ENCODE measurements at places on chromosomes 11 and 22.

- DNase-seq, result no peak
Measured at GRCh38 chr22:46953968-46954765, 191.7 kb downstream of the TBC1D22A start.

DNA sequence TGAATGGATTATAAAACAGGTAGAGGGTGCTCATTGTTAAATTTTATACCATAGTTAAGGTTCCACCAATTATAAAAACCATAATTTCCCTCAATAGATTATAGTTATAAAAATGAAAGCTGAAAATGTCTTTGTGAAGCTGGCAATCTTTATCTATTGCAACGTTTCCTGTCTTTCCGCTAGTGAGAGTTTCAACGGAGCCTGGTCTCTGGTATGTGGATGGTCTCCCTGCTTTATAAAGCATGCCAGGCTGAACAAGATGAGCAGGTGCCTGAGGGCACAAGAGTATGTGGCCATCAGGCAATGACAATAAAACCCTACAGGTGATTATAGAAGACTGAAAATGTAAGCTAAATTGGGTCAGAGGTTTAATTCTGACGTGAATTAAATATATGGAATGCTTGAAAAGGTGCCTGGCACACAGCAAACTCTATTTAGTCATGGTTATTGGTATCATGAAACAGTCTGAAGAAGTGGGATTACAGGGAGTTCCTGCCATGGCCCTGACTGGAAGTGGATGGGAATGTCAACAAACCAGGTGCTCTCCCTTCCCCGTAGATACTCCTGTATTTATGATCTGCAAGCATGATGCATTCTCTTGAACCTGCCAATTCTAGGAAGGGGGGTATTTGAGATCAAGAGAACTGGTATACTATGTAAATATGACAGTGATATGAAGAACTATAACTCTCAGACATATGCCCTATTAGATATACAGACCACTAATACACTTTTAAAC is 115.7 kb downstream of the ENTHD1 start:
- no peak for DNase-seq

DNA sequence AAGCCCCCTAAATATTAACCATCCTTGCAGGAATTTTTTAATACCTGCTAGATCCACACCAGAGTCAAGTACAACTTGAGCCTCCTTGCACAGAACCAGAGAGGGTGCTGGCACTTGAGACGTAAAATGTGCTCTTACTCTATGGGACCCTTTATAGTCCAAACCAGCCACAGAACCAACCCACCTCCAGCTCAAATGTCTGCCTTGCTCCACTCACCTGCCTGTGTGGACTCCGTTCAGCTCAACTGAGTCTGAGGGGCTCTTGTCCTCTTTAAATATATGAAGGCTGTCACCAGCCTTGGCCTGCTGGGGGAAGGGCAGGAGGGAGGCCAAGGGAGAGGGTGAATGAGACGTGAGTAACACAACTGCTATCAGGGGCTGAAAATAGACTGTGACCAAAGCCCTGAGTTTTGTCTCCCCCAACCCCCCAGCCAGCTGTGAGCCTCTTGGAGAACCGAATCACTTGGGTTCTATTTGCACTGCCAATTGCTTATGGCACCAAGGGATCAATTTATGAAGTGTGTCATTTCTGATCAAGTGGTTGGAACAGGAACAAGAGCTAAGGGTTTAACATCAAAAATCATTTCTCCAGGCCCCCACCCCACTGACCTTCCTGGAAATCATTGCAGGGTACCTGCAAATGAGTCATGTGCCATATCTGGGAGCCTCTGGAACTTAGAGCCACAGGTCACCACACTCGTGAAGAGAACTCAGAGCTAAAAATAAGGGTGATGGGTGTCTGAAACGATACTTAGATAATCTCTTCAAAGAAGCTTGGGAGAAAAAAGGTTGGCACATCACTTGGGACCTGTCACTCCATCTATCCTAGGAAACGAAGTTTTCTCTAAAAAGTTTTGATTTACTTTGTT is at the start of gene CSRP3:
TSS of gene CSRP3 (minus strand) at position 247 of the 869 bp plus-strand sequence. CDS start 9,535 bp downstream, outside the sequence.
- no peak for DNase-seq

DNA sequence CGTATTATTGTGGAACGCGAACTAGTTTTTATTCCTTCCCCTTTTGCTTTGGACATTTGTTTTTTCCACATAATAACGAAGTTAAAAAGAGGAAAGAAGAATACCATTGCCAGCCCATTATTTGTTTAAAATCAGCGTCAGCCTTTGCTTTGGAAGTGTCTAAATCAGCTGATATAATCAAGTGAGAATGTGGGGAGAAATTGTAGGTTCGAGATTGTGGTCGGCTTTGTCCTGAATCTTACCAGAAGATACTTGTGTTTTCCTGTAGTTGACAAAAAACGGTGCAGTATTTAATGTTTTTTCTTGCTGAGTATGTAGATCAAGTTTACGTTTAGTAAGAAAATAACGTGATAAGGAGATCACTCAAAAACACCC is 935 bp downstream of the ZNF143 start:
- DNase-seq, result no peak

DNA sequence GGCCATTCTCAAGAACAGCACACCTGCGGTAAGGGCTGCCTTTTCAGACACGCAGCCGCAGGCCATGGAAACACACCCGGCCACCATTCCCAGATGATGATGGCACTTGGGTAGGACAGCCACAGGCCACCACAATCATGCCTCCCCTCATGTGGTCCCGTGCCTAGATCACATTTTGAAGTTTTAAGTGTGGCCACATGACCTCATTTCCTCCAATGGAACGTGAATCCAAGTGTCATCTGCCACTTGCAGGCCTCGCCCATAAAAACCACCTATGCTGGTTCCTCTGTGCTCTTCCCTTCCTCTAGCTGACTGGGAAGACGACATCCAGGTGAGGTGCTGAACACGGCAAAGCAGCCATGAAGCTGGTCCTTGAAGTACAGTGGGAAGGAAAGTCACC is 44.6 kb upstream of the SLC25A1 start:
- DNase-seq, result no peak

GRCh38 chr22:46829117-46829891 is 66.9 kb downstream of the TBC1D22A start:
- DNase-seq, result no peak

DNA sequence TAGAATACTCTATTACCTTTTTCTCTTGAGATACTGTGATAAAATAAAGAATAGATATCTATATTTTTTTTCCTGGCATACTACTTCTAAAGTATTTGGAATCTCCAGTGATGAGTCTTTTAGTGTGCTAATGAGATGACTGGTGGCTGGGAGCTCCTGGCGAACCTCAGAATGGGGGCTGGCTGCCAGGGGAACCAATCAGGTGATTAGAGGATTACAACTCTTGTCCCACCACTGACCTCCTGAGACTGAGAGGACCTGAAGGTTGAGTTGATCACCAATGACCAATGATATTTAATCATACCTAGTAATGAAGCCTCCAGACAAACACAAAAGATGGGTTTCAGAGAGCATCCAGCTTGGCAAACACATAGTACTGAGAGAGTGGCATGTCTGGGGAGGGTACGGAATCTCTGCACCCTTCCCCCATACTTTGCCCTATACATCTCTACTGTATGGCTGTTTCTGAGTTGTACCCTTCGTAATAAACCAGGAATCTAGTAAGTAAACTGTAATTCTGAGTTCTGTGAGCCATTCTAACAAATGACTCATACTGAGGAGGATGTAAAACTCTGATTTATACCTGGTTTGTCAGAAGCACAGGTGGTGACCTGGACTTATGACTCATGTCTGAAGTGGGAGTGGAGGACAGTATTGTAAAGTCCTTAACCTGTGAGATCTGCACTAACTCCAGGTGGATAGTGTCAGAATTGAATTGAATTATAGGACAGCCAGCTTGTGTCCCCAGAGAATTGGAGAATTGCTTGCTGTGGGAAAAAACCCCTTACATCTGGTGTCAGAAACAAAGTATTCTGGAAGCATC is 325.3 kb upstream of the LRRC4C start:
- no peak for DNase-seq

DNA sequence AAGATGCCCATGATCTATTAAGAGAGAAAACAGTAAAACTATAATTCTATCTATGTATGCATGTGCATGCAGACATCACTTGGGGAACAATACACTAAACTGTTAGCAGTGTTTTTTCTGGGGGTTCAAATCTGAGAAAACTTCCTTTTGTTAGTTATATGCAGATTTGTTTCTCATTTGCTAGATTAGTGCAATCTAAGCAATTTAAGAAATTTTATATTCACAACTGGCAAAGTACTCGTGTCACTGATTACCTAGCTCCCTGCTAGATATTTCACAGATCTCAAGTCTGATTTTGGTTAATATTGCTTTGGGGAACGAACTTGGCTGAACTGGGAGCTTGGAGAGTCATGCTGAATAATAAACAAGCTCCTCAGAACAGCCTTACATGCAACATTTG is 14.9 kb upstream of the OSBP start:
- no peak for DNase-seq

DNA sequence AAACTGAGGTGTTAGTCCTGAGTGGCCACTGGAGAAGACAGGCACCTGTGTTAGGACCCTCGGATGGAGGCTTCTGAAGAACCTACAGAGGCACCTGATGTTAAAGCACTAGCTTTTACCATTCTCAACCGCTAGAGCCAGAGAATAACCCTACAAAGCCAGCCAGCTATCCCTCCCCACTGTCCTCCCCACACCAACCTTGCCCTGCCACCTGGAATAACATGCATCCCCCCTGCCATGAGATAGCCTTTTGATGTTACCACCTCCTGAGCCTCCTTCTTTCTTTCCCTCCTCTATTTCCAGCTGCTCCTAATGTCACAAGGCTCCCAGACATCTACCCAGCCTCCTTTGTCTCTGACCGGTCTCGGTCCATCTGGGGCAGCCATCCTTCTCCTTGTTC is 28.1 kb downstream of the COMMD9 start:
- DNase-seq, result no peak

GRCh38 chr11:64321533-64321932 is 3.6 kb downstream of the PRDX5 start:
- DNase-seq, result no peak

- DNase-seq, result no peak
Measured at GRCh38 chr11:78828676-78829075, 254.0 kb upstream of the NARS2 start.

- no peak for DNase-seq
Measured at GRCh38 chr11:121566279-121567168, 113.8 kb upstream of the SORL1-AS1 start.

DNA sequence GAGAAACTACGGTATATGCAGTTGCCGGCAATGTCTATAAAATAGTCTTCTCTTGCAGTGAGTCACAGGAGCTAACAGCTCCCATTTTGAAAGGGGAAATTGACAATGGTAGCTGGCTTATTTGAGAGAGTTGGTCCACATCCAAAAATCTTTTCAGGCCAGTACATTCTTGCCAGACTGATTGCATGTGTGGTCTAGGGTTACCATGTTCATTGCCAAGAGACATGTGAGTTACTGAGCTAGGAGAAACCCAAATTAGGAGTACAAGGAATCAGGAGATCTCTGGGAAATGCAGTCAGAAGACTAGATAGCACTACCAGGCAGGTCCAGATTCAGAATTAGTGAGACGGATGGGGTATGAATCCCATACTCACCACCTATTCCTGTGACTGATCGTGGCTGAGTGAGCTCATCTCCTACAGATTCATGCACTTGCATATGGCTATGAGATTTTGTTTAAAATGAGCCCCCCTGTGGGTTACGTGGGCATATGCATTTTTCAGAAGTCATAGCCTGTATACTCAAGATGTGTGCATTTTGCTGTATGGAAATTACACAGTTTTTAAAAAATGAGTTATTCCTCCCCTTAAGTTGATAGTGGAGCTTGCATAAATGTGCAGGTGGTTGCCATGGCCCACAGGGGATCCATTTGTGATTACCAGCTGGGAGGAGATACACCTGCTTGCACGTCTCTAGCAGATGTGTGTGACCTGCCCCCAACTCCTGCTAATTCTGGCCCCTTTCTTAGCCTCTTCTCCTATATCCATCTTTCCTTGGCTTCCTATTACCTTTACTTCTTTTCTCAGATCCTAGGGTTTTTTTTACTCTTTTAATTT is 102.7 kb downstream of the COMMD9 start:
- DNase-seq, result no peak

- DNase-seq, result peak; percentile 64
Measured at GRCh38 chr11:587978-588380, 11.7 kb downstream of the PHRF1 start.

DNA sequence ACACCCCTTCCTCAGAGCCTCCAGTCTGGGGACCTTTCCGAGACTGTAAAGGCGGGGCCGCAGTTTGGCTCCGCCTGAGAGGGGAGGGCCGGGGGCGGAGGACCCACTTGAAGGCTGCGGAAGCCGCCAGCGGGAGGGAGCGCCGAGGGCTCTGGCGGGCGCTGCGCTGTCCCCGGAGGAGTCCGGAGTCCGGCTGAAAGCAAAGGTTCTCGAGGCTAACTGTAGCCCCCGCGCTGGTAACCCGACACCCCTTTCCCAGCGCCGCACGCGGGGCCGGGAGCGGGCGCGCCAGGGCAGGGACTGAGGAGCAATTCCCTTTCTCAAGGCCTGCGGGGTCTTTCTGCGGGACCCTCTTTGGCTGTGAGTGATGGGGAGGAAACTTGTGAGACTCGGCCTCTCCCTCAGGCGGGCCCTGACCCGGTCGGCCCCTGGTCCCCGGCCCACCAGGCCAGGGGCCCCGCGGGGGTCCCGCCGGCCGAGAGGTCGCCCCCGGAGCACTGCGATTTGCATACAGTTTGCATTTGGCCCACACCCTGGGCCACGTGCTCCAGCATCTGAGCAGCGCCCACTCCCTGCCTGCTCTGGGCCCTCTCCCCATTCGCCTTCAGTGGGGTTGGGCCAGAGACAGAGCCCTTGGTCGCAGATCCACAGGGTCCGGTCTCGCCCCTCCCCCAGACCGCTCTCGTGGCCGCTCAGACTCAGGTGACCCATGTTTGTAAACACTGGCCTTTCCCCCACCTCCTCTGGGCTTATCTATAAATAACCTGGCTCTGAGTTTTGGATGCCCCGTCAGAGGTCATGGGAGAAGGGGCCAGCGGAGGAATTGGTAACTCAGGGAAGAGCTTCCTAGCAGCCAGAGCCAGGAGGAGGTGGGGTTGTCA is 519 bp upstream of the ART5 start:
- DNase-seq, result peak; percentile 56

DNA sequence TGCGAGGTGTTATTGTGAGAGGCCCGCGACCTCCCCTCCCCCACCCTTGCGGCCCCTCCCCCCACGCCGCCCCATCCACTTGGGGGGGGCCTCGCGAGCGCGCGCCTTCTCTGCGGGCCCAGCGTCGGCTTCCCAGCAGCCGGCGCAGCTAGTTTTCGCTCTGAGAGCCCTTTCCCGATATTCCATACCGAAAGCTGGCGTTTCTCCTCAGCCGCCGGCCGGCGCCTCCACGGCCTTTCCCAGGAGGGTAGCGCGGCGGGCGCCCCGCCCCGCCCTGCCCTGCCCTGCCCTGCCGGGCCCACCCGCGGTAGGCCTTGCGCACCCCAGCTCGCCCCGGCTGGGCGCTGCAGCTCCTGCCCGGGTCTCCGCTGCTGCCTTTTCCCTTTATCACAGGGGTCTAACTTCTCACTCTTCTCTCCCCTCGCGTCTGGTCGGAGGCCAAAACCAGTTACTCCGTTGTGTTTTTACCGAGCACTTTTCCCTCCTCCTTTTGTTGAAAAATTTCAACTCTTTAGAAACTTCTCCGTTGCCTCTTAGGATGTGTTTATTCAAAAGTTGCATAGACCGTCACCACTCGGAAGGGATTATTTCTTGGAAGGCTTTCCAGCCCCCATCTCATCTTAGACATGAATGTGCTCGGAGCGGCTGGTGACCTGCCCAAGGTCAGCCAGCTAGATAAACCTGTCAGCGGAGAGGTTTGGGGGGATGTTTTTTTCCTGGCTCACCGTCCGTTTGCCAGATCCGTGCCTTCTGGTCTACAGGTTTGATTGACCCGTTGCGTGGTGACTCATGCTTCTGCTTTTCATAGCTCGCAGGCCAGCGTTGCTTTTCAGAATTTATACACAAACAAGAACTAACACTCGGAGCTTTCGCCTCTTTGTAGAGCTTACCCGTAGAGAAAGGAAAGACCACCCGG is 648 bp downstream of the PAFAH1B2 start:
- DNase-seq, result no peak

Data from T-cell (primary cell).